ENCODE measurements at places on chromosomes 6 and 20. TPM values are rescaled to one million over a fixed set of nuclear protein-coding genes. Genes with fewer than 3 reads are reported as not detected.

GRCh38 chr6:56386717-56387116 lies 139.3 kb upstream of the COL21A1 start:
- H3K4me3 ChIP-seq, result no peak overlapping the region
- no peaks in the 10 kb centered on the region for H3K27me3 ChIP-seq
- H3K4me1 ChIP-seq, result no peaks in the 10 kb centered on the region

GRCh38 chr6:166420351-166420750 lies 37.6 kb upstream of the MPC1 start:
- no peak for DNase-seq
- H3K27me3 ChIP-seq, result peaks cover 35% of the 10 kb centered on the region
- peaks cover 54% of the 10 kb centered on the region for H3K4me1 ChIP-seq
- peaks cover 15% of the 10 kb centered on the region for H3K36me3 ChIP-seq

- H3K4me1 ChIP-seq, result no peaks in the 10 kb centered on the region
- no peak overlapping the region for H3K4me3 ChIP-seq
- no peaks in the 10 kb centered on the region for H3K36me3 ChIP-seq
Measured at GRCh38 chr6:116847227-116847626, 18.3 kb upstream of the GPRC6A start.

GRCh38 chr6:137875606-137876005 lies 8.5 kb downstream of the TNFAIP3 start:
- no peak for DNase-seq
- H3K4me3 ChIP-seq, result no peak overlapping the region
- peaks cover 83% of the 10 kb centered on the region for H3K4me1 ChIP-seq

The NECAB3 gene
- 28.3 TPM for total RNA-seq
